Stimulated activated CD8-positive, alpha-beta memory T cell treated with anti-CD3 and anti-CD28 coated beads, Interleukin-4, amount 100 ng/mL, for 4 hours (primary cell): ENCODE measurements at places on chromosomes 1 and 21.

DNA sequence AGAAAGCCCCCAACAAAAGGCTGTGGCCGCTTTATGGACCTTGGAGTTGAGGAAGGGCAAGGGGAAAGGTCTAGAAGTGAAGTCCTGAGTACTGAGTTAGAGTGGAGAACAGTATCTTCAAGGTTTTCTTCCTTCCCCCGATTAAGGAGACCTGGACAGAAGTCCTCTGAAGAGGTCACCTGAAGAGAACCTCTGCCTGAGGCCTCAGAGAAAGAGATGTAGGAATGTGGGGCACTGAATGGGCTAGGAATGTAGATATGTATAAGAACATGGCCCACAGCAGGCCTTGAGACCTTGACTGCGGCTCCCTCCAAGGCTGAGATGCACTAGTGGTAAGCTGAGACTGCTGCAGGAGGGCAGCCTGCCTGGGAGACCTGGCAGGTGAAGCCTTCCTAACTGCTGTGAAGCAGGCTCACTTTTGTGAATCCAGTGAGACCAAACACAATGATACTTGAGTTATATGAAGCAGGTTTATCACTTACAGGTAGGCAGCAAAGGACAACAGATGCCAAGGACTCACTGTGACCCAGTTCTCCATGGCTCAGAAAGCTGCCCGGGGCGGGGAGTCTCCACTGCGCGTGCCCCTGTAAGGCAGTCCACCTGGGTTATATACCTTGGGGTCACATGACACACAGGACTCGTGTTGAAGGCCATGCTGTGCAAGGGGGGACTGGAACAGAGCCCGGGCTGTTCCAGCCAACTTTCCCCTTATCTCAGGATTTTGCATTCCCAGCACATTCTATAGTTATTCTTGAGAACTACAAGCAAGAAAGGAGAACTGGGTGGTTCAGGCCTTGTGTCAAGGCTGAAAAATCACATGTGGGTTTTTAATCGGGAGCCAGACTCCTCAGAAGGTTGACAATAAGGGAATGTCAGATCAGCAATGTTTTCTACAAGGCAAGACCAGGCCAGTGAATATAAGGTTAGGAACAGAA is 78.8 kb upstream of the PPM1J start:
- no peak for DNase-seq

- DNase-seq = no peak
Measured at GRCh38 chr1:50971748-50972305, 1.8 kb downstream of the CDKN2C start.

DNA sequence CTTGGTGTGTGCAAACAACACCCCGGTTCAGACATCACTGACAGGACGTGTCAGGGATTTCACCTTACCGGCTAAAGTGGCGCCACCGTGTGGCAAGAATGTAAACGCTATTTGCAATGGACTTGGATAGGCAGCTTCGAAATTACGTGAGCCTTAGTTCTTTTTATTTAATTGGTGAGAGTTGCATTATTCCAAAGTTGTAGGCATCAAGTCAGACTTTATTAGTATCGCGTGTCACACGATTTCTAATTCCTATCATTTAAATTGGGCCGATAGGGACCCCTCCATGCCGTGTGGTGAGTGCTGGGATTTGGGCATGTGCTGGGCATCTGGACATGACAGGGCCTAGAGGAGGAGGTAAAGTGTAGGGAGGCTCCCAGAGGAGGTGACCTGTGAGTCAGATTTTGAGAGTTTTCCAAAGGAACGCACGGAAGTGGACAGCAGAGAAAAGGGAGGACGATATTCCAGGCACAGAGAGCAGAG is 14.5 kb upstream of the CPT2 start:
- peak; percentile 71 for DNase-seq

DNA sequence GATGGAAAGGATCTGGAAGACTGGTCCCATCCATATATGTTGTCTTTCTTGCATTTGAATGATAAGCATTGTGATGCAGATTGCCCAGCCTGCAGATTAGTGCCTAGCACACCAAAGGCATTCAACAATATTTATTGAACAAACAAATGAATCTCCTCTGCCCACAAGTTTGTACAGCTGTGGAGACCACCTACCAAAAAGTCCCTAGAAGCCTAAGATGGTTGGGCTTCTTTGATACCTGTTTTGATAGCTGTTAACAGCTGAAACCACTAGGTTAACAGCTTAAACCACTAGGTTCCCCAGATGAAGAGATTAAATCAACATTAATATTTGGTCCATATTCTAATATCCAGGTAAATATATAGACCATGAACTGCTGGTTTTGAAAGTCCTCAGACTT is 9.8 kb downstream of the DUSP10 start:
- no peak for DNase-seq

- no peak for DNase-seq
Measured at GRCh38 chr1:234928642-234929041, 200.0 kb downstream of the TOMM20 start.

- no peak for DNase-seq
Measured at GRCh38 chr1:51514733-51515132, 4.3 kb downstream of the EPS15 start.

DNA sequence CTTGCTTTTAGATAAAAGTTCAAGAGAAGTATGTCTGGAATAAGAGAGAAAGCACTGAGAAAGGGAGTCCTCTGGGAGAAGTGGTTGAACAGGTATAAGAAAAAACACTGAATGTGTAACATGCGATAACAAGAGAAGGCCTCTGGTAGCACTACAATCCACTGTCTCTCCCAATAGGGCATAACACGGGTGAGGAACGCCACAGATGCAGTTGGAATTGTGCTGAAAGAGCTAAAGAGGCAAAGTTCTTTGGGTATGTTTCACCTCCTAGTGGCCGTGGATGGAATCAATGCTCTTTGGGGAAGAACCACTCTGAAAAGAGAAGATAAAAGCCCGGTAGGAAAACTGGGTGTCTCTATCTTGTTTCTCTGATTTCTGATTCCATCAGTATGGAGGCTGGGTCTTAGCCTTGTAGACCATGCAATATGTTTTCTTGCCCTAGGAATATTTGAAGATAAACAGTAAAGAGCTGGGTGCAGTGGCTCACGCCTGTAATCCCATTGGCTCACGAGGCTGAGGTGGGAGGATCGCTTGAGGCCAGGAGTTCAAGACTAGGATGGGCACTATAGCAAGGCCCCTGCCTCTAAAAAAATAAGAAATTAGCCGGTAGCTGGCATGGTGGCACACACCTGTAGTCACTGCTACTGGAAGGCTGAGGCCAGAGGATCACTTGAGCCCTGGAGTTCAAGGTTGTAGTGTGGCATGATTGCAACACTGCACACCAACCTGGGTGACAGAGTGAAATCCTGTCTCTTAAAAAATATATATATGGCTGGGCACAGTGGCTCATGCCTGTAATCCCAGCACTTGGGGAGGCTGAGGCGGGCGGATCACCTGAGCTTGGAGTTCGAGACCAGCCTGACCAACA is 40.4 kb downstream of the DAP3 start:
- DNase-seq = no peak

DNA sequence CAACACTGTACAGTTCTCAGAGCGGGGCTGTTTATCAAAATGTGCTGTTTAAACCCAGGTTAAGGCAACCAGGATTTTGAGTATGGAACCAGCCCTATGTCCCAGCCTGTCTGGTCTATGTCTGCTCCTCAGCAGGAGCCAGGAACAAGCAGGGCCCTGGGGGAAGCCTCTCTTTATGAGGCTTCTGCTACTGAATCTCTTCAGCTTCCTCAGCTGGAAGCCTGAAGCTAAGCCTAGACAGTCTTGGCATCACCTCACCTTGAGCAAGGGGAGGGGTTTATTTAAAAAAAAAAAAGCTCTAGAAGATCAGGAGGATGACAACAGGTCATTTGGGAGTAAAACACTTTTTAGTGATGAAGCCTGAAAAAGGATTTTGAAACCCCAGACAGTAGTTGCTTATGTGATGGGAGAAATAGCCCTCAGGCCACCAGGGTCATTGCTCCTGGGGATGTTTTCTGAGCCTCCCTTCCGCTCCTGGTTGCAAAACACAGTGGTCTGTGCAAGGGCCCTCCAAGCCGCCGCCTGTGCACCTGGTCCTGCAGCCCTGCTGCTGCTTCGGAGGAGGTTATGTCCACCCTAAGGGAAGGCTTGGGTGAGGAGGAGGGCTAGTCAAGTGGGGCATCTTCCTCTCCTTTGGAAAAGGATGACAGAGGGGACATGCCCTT is 21.8 kb upstream of the GRHL3 start:
- no peak for DNase-seq

DNA sequence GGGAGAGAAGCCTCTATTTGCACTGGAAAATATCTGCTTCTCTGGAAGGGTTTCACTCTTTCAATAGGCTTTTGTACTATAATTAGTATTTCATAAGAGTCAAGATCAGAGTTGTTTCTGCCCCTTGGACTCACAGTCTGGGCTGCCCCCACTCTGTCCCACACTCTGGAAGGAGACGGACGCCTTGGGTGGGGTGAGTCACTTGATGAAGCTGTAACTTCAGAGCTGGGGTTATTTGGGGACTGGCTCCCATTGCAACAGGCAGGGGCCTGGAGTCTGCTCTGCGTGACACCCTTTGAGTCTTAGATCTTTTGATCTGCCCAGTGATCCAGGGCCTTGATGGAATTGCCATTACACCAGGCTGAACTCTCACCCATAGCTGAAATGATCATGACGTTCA is 4.0 kb upstream of the KCNA10 start:
- DNase-seq = no peak

GRCh38 chr21:33969581-33969980 is 54.0 kb upstream of the ATP5PO start:
- DNase-seq = no peak

GRCh38 chr21:38990424-38990794 is 184.7 kb downstream of the ETS2 start:
- DNase-seq = no peak

DNA sequence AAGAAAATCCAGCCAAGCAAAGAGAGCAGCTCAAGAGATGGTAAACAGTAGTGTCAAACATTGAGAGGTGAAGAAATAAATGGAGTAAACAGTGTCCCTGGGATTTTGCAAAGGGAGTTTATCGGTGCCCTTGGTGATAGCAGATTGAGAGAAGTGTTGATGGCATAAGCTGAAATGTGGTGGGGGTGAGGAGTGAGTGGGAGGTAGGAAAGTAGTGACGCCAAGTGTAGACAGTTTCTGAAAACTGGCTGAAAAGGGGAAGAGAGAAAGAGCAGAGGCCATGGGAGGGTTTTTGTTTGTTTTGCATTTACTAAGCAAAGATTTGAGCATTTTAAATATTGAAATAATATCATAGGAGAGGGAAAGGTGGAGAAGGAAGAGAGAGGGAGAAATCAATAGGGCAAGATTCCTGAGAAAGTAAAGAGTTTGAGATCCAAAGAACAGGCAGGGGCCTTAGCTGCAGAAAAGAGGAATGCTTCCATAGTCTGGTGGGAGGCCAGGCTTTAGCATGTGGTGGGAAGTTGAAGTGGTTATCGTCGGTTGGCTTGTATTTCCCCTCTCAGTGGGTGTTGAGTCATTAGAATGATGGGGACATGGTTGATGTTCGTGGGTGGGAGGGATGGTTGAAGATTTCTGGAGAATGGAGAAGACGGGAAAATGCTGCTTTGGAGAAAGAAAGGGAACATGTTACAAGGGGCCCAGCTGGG is 26.8 kb upstream of the RASAL2 start:
- DNase-seq = no peak

DNA sequence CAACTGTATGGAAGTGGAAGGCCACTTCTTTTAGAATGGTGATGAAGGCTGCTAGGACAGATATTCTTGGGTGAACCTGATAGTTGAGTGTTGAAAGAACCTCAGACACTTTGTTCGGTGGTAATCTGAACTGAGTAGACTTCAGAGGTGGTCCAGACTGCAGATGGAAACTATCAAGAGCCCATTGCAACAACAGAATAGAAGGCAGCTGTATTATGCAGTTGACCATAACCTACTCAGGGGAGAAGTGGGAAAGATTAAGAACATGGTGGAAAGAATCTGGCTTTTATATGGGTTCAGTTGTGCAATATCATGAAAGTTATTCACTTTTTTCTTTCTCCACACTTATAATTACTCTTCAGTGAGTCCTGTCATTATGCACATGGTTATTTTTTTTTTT is 194.0 kb downstream of the KCNK2 start:
- no peak for DNase-seq

- no peak for DNase-seq
Measured at GRCh38 chr1:39395357-39395831, 96.0 kb upstream of the BMP8A start.

GRCh38 chr1:240683576-240683975 is 71.6 kb upstream of the GREM2 start:
- DNase-seq = no peak

- no peak for DNase-seq
Measured at GRCh38 chr21:34559089-34559631, 47.1 kb upstream of the KCNE1 start.

DNA sequence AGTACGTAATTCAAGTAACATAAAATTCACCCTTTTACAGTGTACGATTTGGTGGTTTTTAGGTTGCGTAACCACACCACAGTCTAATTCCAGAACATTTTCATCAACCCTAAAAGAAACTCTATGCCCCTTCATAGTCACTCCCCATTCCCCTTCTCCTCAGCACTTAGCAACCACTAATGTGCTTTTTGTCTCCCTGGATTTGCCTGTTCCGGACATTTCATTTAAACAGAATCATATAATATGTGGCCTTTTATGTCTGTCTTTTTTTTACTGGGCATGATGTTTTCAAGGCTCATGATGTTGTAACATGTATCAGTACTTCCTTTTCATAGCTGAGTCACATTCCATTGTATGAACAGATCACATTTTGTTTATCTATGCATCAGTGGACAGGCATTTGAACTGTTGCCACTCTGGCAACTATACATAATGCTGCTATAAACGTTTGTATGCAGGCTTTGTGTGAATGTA is 20.8 kb downstream of the OBSCN start:
- DNase-seq = no peak

GRCh38 chr1:234271243-234271606 is 102.0 kb upstream of the COA6 start:
- DNase-seq = no peak

GRCh38 chr21:46157987-46158451 is 2.6 kb upstream of the FTCD start:
- no peak for DNase-seq

DNA sequence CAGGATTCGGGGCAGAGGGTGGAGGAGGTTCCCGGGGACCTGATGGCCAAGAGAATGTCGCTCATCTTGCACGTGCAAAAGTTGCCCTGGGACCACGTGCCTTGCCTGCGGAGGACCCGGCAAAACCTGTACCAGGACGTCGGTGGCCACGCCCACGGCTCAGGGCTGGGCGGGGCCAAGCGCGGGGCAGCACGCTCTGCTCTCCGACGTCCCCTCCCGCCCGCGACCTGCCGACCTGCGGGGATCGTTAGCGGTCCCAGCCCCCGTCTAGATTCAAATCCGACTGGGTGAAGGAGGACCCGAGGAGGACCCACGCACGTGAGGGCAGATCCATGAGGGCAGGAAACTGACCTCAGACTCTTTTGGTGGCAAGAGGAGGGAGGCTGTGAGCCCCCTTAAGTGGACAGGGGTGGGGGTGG is at the start of gene C1orf167:
Gene C1orf167 (plus strand): TSS at position 206 of the 419 bp plus-strand sequence. CDS start 2,208 bp downstream, outside the sequence.
- no peak for DNase-seq
